Ovary (tissue), 10 donors: ENCODE measurements at places on chromosomes 7 and 10. TPM values are rescaled to one million over a fixed set of nuclear protein-coding genes. Genes with fewer than 3 reads are reported as not detected.

The LEP gene
- total RNA-seq, result 0.23 TPM

The PAX4 gene
- total RNA-seq, result not detected

The IDI2 gene
- not detected for total RNA-seq

The GPR15LG gene
- not detected for total RNA-seq

The HYAL4 gene
- total RNA-seq, result not detected

The ST7 gene
- 28.5 TPM for total RNA-seq

The ADCYAP1R1 gene
- 9.2 TPM for total RNA-seq
